Motor neuron (in vitro differentiated cells): ENCODE measurements at places on chromosomes 7 and 10. TPM values are rescaled to one million over a fixed set of nuclear protein-coding genes. Genes with fewer than 3 reads are reported as not detected.

The LEP gene
- total RNA-seq: 0.44 and 0.62 TPM in 2 replicates

The SPAG6 gene
- total RNA-seq: 0.17 and 1.1 TPM in 2 replicates

The LBX1 gene
- total RNA-seq: 52.7 and 58.6 TPM in 2 replicates

The SAMD9 gene
- total RNA-seq: 0.05 TPM in 2 replicates

The CPN1 gene
- total RNA-seq: 0.29 TPM in 1 of 2 replicates, not detected in the other

The KLF14 gene
- total RNA-seq: 0.21 TPM in 1 of 2 replicates, not detected in the other

The FAM237B gene
- 0.14 and 0.16 TPM in 2 replicates for total RNA-seq

The DGKI gene
- total RNA-seq: 0.27 and 1.8 TPM in 2 replicates

The HNRNPA2B1 gene
- 241 and 313 TPM in 2 replicates for total RNA-seq

The C10orf105 gene
- total RNA-seq: 11.5 and 18.0 TPM in 2 replicates

The NYAP1 gene
- 19.7 and 30.0 TPM in 2 replicates for total RNA-seq

The AGBL3 gene
- 1.0 and 2.2 TPM in 2 replicates for total RNA-seq

The AGR2 gene
- total RNA-seq: 0.73 and 1.2 TPM in 2 replicates
